Naive thymus-derived CD4-positive, alpha-beta T cell (primary cell): ENCODE measurements at places on chromosomes 4 and X. TPM values are rescaled to one million over a fixed set of nuclear protein-coding genes. Genes with fewer than 3 reads are reported as not detected.
A peak's percentile ranks its signal among the peaks of the same experiment; 100 is the strongest.

GRCh38 chr4:77201857-77202256 is 44.9 kb downstream of the CCNG2 start:
- H3K36me3 ChIP-seq, result no peaks in the 10 kb centered on the region
- H3K4me3 ChIP-seq, result no peak overlapping the region
- H3K27ac ChIP-seq, result no peak overlapping the region
- H3K4me1 ChIP-seq, result no peaks in the 10 kb centered on the region

- no peaks in the 10 kb centered on the region for H3K4me1 ChIP-seq
- H3K4me3 ChIP-seq, result no peak overlapping the region
- no peaks in the 10 kb centered on the region for H3K27me3 ChIP-seq
- H3K36me3 ChIP-seq, result no peaks in the 10 kb centered on the region
- H3K27ac ChIP-seq, result no peak overlapping the region
Observed at GRCh38 chr4:88481537-88481936, 24.6 kb downstream of the HERC5 start.

- DNase-seq, result no peak
- no peaks in the 10 kb centered on the region for H3K36me3 ChIP-seq
- H3K4me1 ChIP-seq, result no peaks in the 10 kb centered on the region
- peak overlapping the region; percentile 12 for H3K4me3 ChIP-seq
Observed at GRCh38 chrX:155632431-155633100, 19.8 kb upstream of the TMLHE start.

GRCh38 chrX:9555354-9555753 is 90.5 kb downstream of the TBL1X start:
- H3K27ac ChIP-seq, result no peak overlapping the region
- no peaks in the 10 kb centered on the region for H3K36me3 ChIP-seq
- no peaks in the 10 kb centered on the region for H3K27me3 ChIP-seq
- H3K4me1 ChIP-seq, result no peaks in the 10 kb centered on the region
- H3K4me3 ChIP-seq, result no peak overlapping the region
- no peak for DNase-seq

DNA sequence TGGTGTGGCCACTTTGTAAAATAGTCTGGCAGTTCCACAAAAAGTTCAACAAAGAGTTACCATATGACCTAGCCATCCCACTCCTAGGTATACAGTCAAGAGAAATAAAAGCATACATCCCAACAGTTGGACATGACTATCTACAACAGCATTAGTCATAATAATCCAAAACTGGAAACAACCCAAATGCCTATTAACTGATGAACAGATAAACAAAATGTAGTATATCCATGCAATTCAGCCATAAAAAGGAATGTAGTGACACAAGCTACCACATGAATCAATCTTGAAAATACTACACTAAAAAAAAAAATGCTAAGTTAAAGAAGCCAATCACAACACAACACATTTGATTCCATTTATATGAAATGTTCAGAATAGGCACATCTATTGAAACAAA is 16.1 kb downstream of the MED14 start:
- H3K4me1 ChIP-seq, result no peaks in the 10 kb centered on the region
- no peak overlapping the region for H3K27ac ChIP-seq
- no peaks in the 10 kb centered on the region for H3K27me3 ChIP-seq
- H3K36me3 ChIP-seq, result no peaks in the 10 kb centered on the region

- H3K36me3 ChIP-seq, result no peaks in the 10 kb centered on the region
- no peaks in the 10 kb centered on the region for H3K27me3 ChIP-seq
- DNase-seq, result no peak
- H3K4me3 ChIP-seq, result no peak overlapping the region
- no peak overlapping the region for H3K27ac ChIP-seq
- H3K4me1 ChIP-seq, result no peaks in the 10 kb centered on the region
Observed at GRCh38 chrX:17559728-17560379, 177.4 kb upstream of the SCML1 start.

DNA sequence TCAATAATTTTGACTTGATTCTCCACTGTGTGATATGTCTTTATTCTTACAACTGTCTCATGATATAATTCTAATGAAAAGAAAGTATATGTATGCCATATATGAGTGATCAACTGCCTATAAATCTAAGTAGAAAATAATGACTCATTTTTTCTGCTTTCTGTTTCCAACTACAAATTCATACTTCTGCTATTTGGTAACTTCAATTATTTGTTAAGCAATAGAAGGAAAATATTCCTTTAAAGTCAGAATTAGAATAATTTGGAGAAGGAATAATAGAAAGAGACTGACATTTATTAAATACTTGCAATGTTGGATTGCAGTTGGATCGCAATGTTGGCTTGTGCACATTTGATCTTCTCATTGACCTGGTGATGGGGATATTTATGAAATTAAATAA is 204.2 kb upstream of the PACRGL start:
- no peaks in the 10 kb centered on the region for H3K27me3 ChIP-seq
- no peak for DNase-seq
- H3K36me3 ChIP-seq, result no peaks in the 10 kb centered on the region
- H3K27ac ChIP-seq, result no peak overlapping the region
- H3K4me1 ChIP-seq, result no peaks in the 10 kb centered on the region

DNA sequence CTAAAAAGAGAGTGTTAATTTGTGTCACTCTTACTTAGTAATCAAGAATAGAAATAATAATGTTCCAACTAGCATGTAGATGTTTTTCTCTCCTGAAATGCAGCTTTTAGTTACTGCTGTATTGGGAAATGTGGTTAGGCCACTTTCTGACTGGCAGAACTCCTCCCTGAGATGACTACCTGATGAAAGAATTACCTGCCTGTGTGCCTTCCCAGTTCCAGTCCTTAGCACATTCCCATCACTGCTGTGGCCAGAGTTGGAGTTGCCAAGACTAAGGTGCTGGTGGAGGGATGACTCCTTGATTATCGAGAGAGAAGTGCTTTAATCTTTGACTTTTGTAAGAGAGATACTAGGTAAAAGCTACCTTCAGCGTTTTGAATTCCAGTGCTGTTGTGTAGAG is 9.5 kb downstream of the GAB1 start:
- H3K27ac ChIP-seq, result no peak overlapping the region
- no peak overlapping the region for H3K4me3 ChIP-seq
- H3K4me1 ChIP-seq, result no peaks in the 10 kb centered on the region
- DNase-seq, result no peak

SPANXN5 gene
- not detected for total RNA-seq

DNA sequence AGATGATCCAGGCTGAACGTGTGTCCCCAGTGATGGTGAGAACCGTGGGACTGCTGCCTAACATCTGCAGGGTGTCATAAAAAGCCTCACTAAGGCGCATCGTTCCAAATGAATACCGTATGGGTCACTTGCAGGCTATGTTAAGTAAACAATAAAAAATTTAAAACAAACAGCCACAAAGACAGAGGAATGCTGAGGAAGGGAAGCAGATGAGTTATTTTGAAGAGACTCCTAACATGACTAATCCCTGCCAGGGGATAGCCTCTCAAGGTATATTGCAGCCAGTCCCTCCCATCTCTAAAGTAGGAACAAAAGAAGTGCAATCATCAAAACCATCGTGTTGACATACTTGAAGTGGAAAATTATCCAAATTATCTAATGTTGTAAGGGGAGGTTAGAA is 83.8 kb downstream of the UNC5C start:
- no peak overlapping the region for H3K27ac ChIP-seq
- no peaks in the 10 kb centered on the region for H3K27me3 ChIP-seq
- no peak overlapping the region for H3K4me3 ChIP-seq
- no peaks in the 10 kb centered on the region for H3K36me3 ChIP-seq
- H3K4me1 ChIP-seq, result no peaks in the 10 kb centered on the region

GRCh38 chr4:77193511-77194102 is 36.6 kb downstream of the CCNG2 start:
- H3K4me3 ChIP-seq, result peak overlapping the region; percentile 25
- H3K36me3 ChIP-seq, result no peaks in the 10 kb centered on the region
- H3K27me3 ChIP-seq, result peaks cover 5% of the 10 kb centered on the region

NEUROG2 gene
- total RNA-seq, result not detected

TMPRSS11B gene
- not detected for total RNA-seq

DNA sequence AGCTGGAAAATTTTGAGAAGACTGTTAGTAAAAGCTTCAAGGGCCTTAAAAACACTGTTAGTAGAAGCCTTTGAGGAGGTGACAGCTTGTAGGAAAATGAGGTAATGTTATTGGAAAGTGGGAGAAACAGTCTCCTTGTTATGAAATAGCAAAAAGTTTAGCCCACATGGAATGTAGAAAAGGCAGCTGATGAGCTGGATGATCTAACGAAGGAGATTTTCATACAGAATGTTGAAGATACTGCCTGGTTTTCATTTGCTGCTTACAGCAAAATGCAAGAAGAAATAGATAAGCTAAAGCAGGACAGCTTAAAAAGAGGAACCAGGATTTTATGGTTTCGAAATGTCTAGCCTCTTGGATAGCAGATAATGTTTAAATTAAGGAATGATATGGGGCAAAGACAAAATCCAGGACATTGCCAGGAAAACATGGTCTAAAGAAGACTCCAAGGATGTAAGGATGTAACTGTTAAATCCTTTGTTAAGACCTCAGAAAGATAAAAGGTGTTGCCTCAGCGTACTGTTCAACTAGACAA is 10.2 kb upstream of the STBD1 start:
- no peaks in the 10 kb centered on the region for H3K36me3 ChIP-seq
- H3K27me3 ChIP-seq, result no peaks in the 10 kb centered on the region
- no peak overlapping the region for H3K4me3 ChIP-seq

F11 gene
- not detected for total RNA-seq

SLC2A9 gene
- 1.5 and 3.3 TPM in 2 replicates for total RNA-seq

DNA sequence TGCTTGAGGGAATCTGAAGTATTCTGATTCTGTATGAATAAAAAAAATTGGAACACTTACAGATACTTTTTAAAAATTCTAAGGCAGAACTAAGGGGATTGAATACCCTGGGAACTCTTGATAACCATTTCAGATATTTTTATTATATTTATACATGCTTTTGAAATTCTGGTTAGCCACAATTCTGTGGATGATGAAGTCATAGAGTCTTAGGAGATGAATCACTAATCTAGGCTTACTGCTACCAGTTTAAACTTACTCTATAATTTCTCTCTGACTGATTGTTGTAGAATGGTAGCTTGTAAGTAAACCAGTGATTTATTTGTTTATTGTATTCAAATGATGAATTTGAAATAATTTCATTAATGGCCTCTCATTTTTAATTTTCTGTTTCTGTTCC is 11.4 kb upstream of the SLAIN2 start:
- H3K27me3 ChIP-seq, result no peaks in the 10 kb centered on the region
- no peak for DNase-seq
- H3K36me3 ChIP-seq, result no peaks in the 10 kb centered on the region
- H3K4me1 ChIP-seq, result no peaks in the 10 kb centered on the region
- no peak overlapping the region for H3K27ac ChIP-seq

CT45A10 gene
- not detected in 2 replicates for total RNA-seq

RXFP1 gene
- total RNA-seq, result not detected

DNA sequence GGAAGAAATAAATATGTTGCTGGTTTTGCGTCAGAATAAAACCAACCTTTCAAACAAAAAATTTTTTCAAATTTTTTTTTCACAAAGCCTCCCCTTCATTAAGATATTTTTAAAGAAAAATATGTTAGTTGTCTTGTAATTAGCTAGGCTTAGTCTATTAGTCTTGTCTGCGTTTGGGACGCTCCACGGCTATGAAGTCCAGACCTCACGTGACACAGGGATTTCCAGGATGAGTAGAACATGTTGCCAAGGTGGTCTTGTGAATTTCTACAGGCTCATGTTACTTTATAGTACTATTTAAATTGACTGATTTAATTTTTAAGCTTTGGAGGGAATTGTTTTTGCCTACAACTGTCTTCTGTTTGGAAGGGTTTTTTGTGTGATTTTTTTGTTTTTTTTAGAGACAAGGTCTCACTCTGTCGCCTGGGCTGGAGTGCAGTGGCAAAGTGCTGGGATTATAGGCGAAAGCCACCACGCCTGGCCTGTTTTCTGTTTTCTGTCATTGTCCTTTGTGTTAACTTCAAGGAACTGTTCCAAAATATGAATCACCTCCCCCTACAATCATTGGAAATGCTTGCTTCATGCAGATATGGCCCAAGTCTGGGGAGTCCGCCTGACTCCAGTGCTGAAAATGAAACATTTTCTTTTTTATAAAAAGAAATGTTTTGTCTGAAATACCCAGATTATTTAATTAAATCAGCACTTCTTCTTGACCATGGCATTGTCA is 26.2 kb downstream of the TMEM144 start:
- H3K36me3 ChIP-seq, result no peaks in the 10 kb centered on the region
- H3K4me1 ChIP-seq, result no peaks in the 10 kb centered on the region
- DNase-seq, result no peak
- H3K27me3 ChIP-seq, result no peaks in the 10 kb centered on the region

DNA sequence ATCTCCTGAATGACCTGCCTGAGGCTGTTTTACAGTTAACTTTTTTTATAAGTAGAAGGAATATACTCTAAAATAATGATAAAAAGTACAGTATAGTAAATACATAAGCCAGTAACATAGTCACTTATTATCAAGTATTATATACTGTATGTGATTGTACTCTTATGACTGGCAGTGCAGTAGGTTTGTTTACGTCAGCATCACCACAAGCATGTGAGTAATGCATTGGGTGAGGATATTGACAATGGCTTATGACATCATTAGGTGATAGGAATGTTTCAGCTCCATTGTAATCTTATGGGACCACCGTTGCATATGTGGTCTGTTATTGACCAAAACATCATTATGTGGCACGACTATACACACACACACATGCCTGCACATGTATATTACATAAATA is 20.5 kb downstream of the NUDT9 start:
- H3K27ac ChIP-seq, result no peak overlapping the region
- peaks cover 13% of the 10 kb centered on the region for H3K36me3 ChIP-seq
- no peak overlapping the region for H3K4me3 ChIP-seq
- DNase-seq, result no peak

DNA sequence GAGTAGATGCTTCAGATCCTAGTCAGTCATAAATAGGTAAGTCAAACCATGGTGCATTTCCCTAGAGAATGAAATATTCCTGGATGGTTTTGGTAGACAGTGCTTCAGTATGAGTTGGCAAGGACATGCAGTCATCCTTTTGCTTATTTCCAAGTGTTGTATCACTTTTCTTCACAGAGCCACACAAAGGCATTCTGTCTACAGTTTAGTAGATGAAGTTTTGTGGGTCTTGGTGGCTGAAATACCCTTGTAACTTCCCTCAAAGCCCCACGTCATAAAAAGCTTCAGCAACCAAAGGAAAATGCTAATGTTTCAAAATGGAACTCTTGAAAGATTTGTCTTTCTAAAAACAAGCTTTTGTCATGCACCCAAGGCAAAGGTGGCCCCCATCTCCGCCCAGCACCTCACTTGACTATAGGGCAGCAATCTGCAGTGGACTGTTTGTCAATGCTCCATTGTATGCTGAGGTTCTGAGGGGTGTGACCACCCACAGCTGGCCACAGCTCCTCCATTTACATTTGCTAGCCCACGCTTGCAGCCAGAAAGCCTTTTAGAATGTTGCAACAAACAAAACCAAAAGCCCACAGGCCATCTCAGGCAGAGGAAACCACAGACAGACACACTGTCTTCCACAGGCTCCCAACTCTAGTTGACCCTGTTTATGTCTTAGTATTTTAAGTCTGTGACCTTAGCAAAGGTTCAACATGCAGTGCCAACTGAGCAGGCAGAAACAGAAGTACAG is 87.1 kb upstream of the FAM9C start:
- DNase-seq, result no peak
- no peak overlapping the region for H3K4me3 ChIP-seq
- H3K36me3 ChIP-seq, result no peaks in the 10 kb centered on the region
- H3K27me3 ChIP-seq, result no peaks in the 10 kb centered on the region
